ENCODE measurements at places on chromosomes 7 and 10.
A peak's percentile ranks its signal among the peaks of the same experiment; 100 is the strongest.

GRCh38 chr7:157278791-157279724 lies 57.7 kb upstream of the DNAJB6 start:
- DNase-seq: no peak

- DNase-seq: no peak
Observed at GRCh38 chr10:6175329-6176055, 27.2 kb upstream of the PFKFB3 start.

GRCh38 chr10:80408242-80409101 lies at the start of gene PRXL2A:
TSS of gene PRXL2A (plus strand) at chr10:80408551. CDS start at chr10:80420468, 11,917 bp downstream.
- peak; percentile 63 for DNase-seq

- DNase-seq: no peak
Observed at GRCh38 chr7:23533238-23533604, 1.4 kb upstream of the TRA2A start.

GRCh38 chr7:138025215-138026186 lies 23.6 kb upstream of the CREB3L2 start:
- no peak for DNase-seq

- DNase-seq: no peak
Observed at GRCh38 chr10:129411772-129412171, 55.3 kb upstream of the MGMT start.

DNA sequence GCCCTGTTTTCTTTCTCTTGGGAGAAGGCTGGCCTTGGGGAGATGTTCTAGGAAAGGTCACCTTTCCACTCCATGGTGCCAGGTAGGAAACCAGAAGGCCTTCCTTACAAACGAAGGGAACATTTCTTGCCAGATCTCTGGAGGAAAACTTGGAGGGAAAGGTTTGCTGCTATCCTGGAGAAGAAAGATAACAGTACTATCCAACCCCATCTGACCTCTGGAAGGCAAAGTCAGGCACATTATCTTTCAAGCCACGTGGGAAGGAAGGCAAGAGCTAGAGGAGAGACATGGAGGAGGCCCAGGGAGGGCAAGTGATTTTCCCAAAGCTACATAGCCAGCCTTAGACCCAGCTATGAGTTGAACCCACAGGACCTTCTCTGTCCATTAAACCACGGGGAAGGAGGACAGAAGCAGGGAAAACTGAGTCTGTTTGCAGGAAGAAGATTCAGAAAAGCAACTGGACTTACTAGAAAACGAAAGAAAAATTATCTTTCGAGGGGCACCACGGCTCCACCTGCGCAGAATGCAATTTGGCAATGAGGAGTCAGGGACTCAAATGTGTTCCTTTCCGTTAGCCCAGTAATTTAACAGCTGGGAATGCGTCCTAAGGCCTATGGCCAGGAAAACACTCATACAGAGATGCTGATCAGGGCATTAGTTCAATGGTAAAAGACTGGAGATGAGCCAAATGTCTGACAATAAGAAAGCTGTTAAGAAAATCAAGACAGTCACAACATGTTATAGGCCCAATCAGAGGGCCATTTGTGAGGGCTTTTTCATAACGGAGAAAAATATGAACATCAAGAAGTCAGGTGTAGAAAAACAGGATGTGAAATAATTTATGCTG lies 32.0 kb upstream of the PSAP start:
- no peak for DNase-seq

DNA sequence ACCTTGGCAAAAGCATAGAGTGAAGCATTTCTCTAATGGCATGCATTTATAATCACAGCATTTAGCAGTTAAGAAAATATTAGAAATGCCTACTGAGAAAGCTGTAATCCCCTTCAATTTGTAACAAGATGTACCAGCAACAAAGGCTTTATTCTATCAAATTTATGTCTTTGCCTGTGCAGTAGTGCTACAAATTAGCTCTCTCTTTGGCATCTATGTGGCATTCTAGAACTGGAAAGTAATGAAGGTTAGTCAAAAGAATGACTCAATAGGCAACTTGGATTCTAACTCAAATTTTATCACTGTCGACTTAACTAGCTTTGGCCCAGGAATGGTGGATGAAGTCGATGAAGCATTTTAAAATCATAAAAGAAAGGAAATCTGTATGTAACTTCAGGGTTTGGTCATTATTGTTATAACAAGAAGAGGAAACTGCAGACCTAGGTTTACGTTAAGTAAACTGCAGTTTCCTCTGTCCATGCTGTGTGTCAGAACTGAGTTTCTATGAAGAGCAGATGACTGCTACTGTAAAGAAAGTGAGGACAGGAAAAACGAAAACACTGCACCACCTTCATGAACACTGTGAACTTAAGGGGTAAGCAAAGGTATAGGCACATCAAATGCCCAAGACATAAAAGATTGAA lies 140.0 kb downstream of the RAPGEF5 start:
- DNase-seq: no peak

DNA sequence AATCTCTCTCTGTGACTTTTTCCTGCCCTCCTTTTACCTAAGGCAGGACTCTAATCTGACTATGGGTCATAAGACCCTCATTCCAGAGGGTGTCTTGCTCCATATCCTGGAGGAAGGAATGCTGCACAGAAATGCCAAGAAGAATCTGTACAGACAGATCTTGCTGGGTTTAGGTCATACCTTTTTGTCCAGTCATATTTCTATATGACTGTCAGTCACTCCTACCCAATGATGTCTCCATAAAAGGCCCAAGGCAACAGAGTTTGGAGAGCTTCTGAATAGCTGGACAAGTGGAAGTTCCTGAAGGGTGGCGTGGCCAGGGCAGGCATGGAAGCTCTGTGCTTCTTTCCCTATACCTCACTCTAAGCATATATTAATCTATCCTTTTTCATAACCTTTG lies 47.5 kb downstream of the FEZF1 start:
- no peak for DNase-seq

GRCh38 chr10:28719789-28720436 lies 42.6 kb downstream of the BAMBI start:
- no peak for DNase-seq

DNA sequence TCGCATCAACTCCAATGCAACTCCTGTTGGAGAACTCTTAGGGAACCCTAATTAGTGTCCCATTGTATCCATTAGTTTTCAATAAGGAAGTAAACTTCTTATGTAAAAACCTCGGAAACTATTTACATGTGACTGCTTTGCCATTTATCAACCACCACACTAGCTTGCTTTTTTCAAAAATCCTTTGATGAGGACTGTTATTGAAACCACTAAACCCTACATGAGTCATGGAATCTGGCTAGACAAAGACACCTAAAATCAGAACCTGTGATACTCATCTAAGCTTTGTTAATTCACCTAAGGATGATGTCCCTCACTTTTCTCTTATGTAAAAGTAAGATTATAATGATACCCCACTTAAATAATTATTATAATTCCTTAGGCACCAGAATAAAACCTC lies 414.1 kb upstream of the ETV1 start:
- DNase-seq: no peak

GRCh38 chr7:17031906-17032551 lies 150.2 kb upstream of the AGR3 start:
- no peak for DNase-seq

DNA sequence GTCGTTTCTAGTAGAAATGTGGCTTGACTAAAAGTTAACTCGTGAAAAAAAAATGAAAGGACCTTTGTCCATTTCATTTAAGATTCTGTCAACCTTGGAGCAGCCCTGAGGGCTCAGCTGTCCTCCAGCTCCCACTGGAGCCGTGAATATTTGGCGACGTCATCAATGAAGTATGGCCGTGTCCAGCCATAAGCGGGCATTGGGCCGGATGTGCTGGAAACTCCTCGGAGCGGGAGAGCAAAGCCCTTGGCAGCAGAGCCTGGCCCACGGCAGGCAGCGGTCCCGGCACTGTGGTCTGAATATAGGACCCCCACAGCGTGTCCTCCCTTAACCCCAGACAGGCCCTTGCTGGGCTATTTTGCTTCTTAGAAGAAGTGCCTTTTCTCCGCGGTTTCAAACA lies 50.0 kb downstream of the JAKMIP3 start:
- no peak for DNase-seq

GRCh38 chr7:50473531-50473930 lies 23.4 kb upstream of the FIGNL1 start:
- DNase-seq: no peak

DNA sequence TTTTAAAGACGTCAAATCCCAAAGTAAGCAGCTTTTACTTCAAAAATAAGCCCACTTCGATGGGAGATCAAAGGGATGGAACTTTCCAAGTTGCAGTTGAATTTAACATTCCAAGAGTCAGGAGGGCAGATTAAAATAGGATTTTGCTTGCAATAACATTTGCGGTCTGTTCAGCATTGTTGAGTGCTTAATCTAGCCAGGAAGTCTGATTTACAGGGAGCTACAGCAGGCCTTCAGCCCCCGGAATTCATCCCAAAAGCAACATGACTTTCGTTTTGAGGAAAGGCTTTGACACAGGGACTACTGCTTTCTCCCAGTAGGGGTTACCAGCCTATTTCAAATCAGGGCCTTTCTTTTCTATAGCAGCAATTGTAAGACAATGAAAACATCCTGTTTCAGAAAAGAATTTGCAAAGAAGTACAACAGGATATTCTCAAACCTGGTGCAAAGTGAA lies 279.6 kb upstream of the PITRM1 start:
- DNase-seq: no peak

DNA sequence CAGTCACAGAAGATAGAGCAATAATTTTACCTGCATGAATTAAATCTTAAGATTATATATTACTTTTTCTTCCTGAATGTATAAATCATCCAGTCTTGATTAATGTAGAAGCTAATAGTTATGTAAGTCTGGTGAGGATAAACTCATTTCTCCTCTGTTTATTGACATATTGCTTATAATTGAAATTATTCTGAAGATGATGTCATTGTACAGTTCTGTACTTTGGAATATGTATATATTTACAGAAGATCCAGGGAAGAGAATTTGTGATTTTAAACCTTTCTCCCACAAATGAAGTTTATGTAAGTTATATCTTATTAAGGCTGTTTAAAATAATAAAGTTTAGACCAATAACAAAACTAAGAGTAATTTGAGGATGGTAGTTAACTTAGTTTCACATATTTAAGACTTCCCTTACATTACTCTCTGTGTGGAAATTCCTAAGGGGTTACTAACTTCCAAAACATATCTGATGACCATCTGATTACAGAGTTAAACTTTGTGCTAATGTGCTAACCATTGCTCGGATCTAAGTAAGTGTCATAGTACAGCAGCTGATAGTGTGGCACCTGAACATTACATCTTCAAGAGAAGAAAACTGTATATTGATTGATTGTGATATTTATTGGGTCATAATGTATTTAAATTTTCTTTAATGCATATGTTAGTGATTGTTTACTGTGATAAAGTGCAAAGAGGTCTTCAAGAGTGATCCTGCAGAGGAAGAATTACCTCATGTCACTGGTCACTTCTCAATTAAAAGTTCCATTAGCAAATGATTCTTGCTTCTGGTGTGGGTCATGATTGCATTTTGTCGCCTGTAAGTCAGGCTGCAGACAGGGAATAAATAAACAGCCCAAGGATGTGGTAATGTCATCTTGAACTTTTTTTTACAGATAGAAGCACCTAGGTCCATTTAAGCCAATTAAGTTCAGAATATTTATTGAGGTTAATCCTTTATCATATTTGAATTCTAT lies 96.9 kb downstream of the UBE3C start:
- no peak for DNase-seq

GRCh38 chr10:59340285-59340684 lies 22.1 kb downstream of the FAM13C start:
- DNase-seq: no peak

DNA sequence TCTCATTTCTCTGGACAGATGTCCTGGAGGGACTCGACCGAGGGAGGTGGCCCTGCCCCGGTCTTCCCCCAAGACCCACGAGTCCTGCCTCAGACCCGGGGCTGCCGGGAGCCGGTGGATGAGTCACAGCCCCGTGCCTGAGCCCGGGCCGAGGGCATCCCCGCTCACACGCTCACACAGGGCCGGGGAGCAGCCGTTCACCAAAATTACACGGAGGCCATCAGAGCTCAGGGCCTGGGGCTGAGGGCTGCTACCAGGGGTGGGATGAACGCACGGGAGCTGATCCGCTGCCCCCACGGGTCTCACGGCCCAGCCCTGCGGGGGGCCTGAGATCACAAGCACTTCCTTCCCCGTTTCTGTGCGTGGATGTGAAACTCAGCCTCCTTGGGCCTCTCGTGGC lies 17.5 kb downstream of the FAM20C start:
- no peak for DNase-seq

GRCh38 chr10:80077869-80078447 lies 507 bp upstream of the TMEM254 start:
- no peak for DNase-seq

DNA sequence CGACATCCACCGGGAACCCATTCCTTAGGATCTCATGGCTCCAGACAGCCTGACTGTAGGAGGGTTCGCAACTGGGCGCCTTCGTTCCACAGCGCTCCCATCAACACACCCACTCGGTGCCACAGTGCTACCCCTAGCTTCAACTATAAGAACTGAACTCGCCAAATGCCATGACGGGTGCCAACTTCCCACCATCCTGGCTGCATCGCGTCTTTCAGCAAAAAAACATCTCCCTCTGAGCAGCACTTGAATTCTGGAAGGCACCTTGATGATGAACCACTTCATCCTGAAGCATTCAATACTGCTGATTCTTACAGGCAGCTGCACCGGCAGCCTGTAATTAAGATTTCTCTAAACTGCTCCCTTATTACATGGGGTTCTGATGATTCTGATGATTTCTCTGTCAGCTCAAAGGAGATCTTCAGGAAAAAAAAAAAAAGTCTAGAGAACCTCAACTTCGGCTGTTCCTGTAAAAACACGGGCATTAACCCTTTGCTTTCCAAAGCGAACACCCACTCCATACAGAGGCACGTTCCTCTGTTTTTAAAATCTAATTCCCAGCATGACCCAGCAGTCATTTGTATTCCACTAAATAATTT lies 1.3 kb downstream of the CYTH3 start:
- no peak for DNase-seq

DNA sequence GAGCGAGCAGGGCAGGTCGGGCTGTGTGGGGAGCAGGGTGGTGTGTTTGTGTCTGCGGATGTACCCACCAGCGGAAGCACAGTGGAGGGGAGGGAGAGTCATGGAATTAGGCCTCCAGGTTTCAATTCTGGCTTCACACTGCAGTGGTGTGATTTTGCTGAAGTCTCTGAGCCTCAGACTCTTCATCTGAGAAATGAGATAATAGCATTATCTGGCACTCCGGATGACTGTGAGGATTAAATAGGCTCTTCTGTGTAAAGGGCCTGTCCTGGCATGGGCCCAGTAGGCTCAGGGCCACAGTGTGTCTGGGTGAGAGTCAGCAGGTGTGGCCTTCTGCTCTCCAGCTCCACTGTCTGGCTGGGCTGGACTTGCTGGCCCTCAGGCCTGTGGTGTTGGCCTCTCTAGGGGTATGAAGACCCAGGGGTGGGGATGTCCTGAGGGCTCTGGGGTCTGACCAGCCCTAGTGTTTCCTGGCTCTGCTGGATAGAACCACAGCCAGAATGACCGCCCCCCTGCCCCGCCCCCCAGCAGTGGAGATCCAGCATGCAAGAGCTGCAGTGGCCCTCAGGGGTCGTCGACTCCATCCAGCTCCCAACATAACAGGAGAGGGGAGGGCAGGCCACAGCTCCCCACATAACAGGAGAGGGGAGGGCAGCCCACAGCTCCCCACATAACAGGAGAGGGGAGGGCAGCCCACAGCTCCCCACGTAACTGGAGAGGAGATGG lies 178.6 kb downstream of the RPS24 start:
- DNase-seq: no peak
